A673 (cell line): ENCODE measurements at places on chromosomes 12 and 14.

GRCh38 chr12:52121824-52122539 lies 42.5 kb downstream of the SMIM41 start:
- DNase-seq, result peak; percentile 81

GRCh38 chr12:121801595-121802484 lies 2.0 kb upstream of the SETD1B start:
- peak; percentile 67 for DNase-seq

- no peak for DNase-seq
Measured at GRCh38 chr12:128637642-128638606, 185.8 kb downstream of the SLC15A4 start.

- DNase-seq, result no peak
Measured at GRCh38 chr14:34058510-34058909, 107.6 kb upstream of the EGLN3 start.

DNA sequence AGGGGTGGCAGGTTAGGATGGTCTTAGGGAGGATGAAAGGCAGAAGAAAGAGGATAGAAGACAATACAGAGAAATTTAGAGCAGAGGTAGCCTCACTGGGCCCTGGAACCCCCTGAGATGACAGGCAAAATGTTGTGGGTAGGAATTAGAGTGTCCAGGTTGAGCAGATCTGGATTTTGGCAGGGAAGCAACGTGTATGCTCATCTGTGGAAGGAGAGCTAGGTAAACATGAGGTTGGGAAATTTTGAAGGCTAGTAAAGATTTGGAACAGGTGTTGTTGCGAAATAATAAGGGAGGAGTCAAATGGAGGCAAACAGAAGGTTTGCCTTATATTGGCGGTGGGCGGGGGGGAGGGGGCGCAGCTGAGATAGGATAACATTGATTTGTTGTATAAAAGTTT lies 5.3 kb downstream of the HSD17B6 start:
- DNase-seq, result no peak

GRCh38 chr12:63862187-63862968 lies 17.9 kb downstream of the SRGAP1 start:
- peak; percentile 66 for DNase-seq

GRCh38 chr14:104891664-104892530 lies 26.8 kb downstream of the CEP170B start:
- DNase-seq, result no peak

- no peak for DNase-seq
Measured at GRCh38 chr12:54373649-54374561, 9.6 kb upstream of the GPR84 start.
